ENCODE measurements at places on chromosomes 12 and 14.

GRCh38 chr12:128235635-128236417, 31.1 kb upstream of the TMEM132C start:
- no peak for DNase-seq

DNA sequence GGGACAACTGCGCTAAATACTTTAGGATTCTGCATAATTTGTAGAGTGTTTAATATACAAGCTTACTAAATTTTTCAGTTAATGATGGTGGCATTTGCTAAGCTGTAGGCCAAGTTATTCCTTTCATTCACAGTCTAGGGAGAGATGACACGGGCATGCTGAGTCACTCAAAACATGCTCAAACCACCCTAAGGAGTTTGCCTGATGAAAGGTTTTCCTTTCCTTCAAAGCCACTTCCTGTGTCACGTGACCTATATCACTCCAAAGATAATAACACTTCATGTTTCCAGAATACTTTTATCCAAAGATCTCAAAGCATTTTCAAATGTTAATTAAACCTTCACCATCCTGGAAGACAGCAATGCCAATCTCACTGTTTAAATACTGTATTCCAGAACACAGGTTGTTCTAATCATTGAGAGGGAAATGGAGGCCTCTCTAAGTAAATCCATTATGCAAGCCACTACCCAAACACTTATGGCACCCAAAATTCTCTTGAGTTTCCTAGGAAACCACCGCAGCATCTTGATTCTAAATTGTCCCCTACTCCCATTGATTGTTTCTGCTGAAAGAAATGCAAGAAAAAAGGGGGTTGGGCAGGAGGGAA, 207.0 kb upstream of the CDKN3 start:
- no peak for DNase-seq

GRCh38 chr12:62971769-62972525, 37.0 kb upstream of the PPM1H start:
- DNase-seq: no peak

- no peak for DNase-seq
These were observed 77.3 kb upstream of the CNTN1 start for GRCh38 chr12:40614923-40615322.

- DNase-seq: no peak
These were observed 96.6 kb downstream of the NKX2-1 start for GRCh38 chr14:36423430-36423829.

- no peak for DNase-seq
These were observed 41.1 kb downstream of the GUCY2C start for GRCh38 chr12:14655284-14655683.

DNA sequence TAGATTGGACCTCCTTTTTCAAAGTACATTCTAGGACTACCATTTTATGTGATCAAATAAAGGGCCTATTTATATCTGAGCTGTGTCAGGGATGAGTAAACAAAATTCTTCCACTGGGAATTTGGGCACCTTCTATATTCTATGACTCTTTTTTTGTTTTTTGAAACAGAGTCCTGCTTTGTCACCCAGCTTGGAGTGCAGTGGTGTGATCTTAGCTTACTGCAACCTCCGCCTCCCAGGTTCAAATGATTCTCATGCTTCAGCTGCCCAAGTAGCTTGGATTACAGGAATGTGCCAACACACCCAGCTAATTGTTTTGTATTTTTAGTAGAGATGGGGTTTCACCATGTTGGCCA, 64.8 kb downstream of the DRAM1 start:
- no peak for DNase-seq

DNA sequence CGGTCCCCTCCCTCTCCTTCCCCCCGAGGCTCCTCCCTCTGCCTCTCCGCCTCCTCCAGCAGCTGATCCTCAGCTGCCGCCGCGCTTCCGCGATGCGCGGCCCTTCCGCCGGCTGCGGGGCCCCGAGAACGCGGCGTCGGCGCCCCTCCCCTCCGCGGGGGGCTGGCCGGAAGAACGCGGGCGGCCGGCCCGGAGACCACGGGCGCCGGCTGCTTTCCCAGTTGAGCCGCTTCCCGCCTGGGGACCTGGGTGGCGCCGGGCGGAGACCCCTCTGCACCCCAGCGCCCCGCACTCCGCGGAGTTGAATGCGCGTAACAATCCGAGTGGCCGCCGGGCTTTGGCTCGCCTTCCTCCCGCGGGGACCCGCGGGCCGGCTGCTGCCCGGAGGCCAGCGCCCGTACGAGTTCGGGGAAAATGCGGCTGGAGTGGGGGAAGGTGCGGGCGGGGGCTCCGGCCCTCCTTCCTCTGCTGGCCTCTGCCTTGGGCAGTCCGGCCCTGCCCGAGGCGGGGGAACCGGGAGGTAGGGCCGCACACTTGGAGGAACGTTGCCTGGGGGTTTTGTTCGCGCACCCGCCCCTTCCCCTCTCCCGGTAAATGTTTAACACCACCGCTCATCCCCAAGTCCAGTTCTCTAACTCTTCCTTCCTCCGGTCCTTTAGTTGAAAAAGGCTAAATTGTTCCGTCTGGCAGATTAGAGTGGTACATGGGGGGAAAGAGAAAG, 393 bp upstream of the DCAF5 start:
- DNase-seq: no peak

GRCh38 chr12:107125833-107126232, 32.5 kb upstream of the CRY1 start:
- no peak for DNase-seq

GRCh38 chr12:117218149-117218548, 27.9 kb upstream of the FBXO21 start:
- DNase-seq: no peak

- DNase-seq: no peak
These were observed 24.2 kb downstream of the RPH3A start for GRCh38 chr12:112815589-112816321.

GRCh38 chr12:115149279-115149678, 465.3 kb upstream of the TBX3 start:
- no peak for DNase-seq

- no peak for DNase-seq
These were observed 49.0 kb downstream of the SLC8B1 start for GRCh38 chr12:113285679-113286610.

GRCh38 chr12:103128862-103129501, 171.5 kb downstream of the ASCL1 start:
- no peak for DNase-seq

- DNase-seq: no peak
These were observed 31.6 kb upstream of the BEGAIN start for GRCh38 chr14:100618763-100619320.

DNA sequence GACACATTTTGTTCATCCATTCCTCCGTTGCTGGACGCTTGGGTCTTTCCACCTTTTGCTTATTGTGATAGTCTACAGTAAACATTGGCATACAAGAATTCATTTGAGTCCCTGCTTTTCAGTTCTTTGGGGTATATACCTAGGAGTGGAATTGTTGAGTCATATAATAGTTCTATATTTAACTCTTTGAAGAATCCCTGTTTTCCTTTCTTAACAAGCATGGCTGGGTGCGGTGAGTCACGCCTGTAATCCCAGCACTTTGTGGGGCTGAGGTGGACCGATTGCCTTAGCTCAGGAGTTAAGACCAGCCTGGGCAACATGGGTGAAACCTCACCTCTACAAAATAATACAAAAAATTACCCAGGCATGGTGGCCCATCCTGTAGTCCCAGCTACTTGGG, 75.4 kb downstream of the CCDC92 start:
- DNase-seq: no peak

GRCh38 chr14:101808894-101809670, 47.6 kb downstream of the PPP2R5C start:
- no peak for DNase-seq

DNA sequence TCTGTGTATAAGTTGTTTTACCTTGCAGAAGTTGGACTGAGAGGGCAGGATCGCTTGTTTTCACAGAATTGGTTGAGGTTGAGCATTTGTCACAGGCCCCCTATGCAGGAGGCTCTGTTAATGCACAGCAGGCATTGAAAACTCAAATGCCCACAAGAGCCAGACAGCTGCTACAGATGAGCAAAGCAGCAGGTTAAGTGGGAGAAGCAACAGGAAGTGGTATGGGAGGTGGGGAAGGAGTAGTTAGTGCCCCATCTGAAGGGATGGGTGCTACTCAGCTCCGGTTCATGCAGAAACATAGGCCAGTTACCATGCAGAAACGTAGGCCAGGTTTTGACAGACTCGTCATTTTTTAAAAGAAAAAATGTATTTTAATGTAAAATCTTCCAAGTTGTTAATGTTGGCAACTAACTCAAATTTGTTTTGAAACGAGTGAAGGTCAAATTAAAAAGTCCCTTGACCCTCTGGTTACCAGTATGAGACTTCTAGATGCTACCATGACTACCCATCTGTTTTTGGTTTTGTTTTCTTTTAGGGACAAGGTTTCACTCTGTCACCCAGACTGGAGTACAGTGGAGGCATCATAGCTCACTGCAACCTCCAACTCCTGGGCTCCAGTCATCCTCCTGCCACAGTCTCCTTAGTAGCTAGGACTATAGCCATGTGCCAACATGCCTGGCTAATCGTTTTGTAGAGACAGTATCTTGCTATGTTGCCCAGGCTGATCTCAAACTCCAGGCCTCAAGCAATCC, 84.7 kb upstream of the FRMD6 start:
- peak; percentile 48 for DNase-seq

GRCh38 chr12:96177013-96177412, 17.2 kb upstream of the ELK3 start:
- DNase-seq: peak; percentile 73

GRCh38 chr14:103284574-103285467, 49.2 kb upstream of the EIF5 start:
- DNase-seq: no peak

DNA sequence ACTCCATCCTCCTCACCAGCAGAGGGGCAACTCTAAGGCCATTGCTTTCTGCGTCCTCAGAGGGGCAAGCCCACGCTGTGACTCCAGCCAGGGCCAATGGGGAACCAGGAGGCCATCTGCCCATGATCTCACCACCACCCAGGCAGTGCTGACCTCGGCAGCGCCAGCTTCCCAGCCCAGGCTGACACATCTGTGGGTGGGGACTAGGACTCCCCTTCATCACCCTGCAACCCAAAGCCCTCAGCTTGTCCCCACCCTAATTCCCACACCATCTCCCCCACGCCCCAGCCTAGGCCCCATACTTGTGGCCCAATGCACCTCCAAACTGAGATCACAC, 58.6 kb downstream of the VWF start:
- no peak for DNase-seq

GRCh38 chr12:52837781-52838608, 3.9 kb upstream of the KRT79 start:
- no peak for DNase-seq

DNA sequence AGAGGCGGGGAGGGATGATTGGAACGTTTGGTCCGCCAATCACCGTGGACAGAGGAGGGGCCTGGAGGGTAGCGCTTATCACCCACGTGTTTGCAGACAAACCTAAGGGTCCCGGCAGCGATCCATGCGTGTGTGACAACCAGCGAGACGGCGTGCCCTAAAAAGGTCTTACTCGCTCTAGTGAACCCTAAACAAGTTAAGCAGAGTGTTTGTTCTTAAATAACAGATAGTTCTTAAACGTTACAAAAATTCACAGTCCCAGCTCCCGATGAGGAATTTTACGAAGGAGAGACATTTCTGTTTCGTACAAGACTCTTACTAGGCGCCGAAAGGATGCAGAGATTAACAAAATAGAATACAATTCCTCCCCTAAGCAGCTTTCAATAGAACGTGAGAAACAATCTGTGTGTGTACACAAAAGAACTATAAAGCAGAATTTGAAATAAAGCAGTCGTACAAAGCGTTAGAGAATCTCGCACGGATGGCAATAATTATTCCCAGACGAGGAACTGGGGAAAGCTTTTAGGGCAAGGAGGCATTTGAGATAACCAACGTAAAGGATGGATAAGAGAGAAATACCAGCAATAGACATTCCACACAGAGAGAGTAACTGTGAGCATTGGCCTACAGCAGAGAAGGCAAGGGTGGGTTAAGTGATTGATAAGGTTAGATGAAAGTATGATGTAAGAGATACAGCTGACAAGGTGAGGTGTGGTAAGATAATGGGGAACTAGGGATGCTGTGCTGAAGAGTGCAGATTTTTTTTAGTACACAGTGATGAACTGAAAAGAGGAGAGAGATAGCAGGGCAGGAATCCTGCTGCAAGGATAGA, 831 bp upstream of the RPS6KA5 start:
- no peak for DNase-seq

GRCh38 chr14:43735932-43736331, 771.2 kb downstream of the FSCB start:
- no peak for DNase-seq

DNA sequence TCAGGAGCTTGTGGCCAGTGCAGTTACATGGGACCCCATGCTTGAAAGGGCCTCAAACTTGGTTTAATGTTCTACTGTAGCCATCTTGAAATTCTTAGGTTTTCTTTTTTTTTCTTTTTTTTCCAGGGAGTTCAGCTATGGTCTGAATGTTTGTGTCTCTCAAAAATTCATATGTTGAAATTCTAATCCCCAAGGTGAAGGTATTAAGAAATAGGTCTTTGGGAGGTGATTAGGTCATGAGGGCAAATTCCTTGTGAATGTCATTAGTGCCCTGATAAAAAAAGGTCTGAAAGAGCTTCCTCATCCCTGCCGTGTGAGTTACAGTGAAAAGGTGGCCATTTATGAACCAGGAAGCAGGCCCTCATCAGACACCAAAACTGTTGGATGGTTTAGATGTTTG, 324.1 kb downstream of the C12orf75 start:
- DNase-seq: no peak

DNA sequence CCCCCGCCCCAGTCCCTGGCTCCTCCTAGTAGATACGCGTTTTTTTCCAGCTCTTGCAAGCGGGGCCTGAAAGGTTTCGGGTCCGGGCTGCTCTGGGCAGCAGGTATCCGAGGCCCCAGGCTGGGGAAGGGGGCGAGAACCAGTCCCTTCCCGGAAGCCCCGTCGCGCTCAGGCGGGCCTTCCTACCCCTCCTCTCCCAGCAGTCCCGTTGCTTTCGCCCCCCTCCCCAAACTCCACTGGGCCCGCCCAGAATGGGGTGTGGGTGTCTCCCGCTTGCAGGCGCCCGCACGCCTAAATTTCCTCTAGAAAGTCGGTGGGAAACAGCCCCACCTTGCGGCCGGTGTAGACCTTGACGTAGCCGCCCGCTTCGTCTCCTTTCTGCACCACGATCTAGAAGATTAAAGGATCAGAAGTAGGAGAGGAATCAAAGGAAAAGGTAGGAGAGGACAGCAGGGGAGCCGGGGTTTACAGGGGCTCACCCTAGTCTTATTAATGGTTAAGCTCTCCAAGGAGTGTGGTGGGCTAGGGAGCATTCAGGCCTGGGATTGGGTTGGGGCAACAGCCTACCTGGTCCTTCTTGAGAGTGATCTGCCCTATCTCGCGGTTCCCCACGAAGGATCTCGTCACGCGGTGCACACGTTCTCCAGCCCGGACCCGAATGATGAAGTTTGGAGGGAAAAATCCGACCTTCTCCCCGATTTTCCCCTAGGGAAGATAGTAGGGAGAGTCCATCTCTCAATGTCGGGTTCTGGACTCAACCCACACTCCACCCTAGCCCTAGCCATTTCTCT, 7.3 kb downstream of the STAC3 start:
- peak; percentile 91 for DNase-seq
